Osteoblast (primary cell): ENCODE measurements at places on chromosomes 5 and 9. TPM values are rescaled to one million over a fixed set of nuclear protein-coding genes. Genes with fewer than 3 reads are reported as not detected.

- no peak for DNase-seq
Measured at GRCh38 chr5:158953929-158954534, 145.7 kb downstream of the EBF1 start.

- no peak for DNase-seq
Measured at GRCh38 chr5:146653560-146653959, 137.6 kb upstream of the GPR151 start.

GRCh38 chr5:124371111-124371706, 375.2 kb downstream of the ZNF608 start:
- DNase-seq = no peak

The IFNA2 gene
- total RNA-seq = not detected in 2 replicates

DNA sequence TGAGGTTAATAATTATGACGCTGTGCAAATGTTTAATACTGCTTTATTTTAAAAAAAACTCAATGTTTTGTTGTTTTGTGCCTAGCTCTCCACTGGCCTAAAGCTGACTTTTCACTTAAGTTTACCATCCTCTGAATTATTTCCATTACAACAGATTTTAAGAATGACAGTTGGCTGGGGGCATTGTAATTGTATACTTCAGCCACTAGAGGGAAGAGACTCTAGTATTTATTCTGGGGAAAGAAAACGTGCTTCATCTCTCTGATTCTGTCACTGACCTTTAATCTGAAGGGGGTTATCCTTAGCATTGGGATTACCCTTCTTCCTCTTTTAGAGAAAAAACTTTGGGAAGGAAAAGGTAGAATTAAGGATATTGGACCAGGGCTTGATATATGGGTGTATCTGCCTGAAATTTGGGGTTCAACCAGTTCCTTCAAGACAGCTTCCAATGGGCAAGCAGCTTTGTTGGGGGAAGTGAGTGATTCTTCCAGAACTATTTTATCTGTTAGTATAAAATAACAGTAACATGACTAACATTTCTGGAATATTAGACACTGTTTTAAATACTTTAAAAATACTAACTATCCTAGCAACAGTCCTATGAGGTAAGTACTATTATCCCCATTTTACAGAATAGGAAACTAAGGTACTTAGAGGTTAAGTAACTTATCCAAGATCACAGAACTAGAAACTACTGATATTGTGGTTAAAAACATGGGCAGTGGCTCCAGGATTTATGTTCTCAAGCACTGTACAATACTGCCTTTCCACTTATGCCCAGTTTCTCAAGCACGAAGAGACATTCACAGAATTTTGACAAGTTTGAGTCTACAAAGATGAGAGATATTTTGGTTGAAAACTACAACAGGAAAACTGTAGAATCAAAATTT, 208.4 kb downstream of the CD180 start:
- DNase-seq = no peak

DNA sequence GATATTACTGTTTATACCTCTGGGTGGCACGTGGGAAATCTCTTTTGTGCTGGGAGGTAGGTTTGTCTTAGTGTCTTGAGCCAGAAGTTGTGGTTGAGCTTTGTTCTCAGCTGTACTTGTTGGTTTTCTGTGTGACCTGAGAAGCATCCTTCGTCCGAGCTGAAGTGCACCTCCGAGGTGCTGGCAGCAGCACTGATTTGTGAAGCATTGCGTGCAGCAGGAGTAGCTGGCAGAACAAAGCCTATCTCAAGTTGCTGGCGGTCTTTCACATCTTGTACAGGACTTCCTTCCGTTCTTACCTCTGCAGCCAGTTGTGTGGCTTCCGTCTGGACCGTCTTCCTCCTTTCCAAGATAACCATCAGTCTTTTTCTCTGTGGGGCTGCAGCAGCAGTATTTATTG, 4.3 kb downstream of the PRRC2B start:
- no peak for DNase-seq

The NEURL1B gene
- total RNA-seq = 0.29 and 0.36 TPM in 2 replicates

The EGR1 gene
- 2.2 and 2.7 TPM in 2 replicates for total RNA-seq

The PTTG1 gene
- total RNA-seq = 29.8 and 41.3 TPM in 2 replicates

GRCh38 chr9:36112516-36112915, 24.0 kb upstream of the GLIPR2 start:
- DNase-seq = no peak

DNA sequence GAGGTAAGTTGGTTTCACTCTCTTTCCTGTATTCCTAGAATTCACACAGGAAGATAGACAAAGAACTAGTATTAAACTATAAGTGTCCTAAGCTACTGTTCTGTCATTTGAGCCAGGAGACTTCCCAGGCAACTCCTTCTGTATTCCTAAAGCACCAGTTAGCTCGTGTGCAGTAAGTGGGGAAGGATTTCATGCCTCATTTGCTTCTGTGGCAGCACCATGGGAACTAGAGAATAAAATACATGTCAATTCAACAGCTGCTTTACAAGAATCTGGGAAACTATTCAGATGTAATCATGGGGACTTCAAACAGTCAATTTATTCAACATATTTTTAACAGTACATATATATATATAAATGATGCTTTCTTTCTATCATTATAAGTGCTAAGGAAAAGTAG, 762.3 kb downstream of the PRELID2 start:
- DNase-seq = no peak

The SHOC1 gene
- under 0.01 TPM in 2 replicates for total RNA-seq

The CSF2 gene
- total RNA-seq = not detected in 2 replicates

The SLC6A3 gene
- total RNA-seq = not detected in 2 replicates

The NDUFS4 gene
- 76.0 and 78.2 TPM in 2 replicates for total RNA-seq

GRCh38 chr9:117763314-117763713, 59.1 kb downstream of the TLR4 start:
- no peak for DNase-seq

- no peak for DNase-seq
Measured at GRCh38 chr5:1195916-1196315, 5.5 kb upstream of the SLC6A19 start.

GRCh38 chr5:95256991-95257390, 27.9 kb downstream of the MCTP1 start:
- no peak for DNase-seq

DNA sequence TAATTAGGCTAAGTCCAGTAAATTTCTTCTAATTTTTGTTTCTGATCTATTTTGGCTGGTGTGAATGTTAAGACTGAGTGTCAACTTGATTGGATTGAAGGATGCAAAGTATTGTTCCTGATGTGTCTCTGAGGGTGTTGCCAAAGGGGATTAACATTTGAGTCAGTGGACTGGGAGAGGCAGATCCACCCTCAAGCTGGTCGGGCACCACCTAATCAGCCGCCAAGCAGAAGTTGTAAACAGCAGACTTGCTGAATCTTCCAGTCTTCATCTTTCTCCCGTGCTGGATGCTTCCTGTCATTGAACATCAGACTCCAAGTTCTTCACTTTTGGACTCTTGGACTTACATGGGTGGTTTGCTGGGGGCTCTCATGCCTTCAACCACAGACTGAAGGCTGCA, 21.4 kb upstream of the MLLT3 start:
- no peak for DNase-seq

The PCDHB11 gene
- 1.1 and 1.8 TPM in 2 replicates for total RNA-seq

GRCh38 chr5:116038817-116039216, 6.5 kb downstream of the ARL14EPL start:
- DNase-seq = no peak

- DNase-seq = no peak
Measured at GRCh38 chr5:158179271-158179670, 320.3 kb upstream of the CLINT1 start.

GRCh38 chr5:150469718-150470469, 20.4 kb upstream of the RPS14 start:
- DNase-seq = peak; percentile 93

DNA sequence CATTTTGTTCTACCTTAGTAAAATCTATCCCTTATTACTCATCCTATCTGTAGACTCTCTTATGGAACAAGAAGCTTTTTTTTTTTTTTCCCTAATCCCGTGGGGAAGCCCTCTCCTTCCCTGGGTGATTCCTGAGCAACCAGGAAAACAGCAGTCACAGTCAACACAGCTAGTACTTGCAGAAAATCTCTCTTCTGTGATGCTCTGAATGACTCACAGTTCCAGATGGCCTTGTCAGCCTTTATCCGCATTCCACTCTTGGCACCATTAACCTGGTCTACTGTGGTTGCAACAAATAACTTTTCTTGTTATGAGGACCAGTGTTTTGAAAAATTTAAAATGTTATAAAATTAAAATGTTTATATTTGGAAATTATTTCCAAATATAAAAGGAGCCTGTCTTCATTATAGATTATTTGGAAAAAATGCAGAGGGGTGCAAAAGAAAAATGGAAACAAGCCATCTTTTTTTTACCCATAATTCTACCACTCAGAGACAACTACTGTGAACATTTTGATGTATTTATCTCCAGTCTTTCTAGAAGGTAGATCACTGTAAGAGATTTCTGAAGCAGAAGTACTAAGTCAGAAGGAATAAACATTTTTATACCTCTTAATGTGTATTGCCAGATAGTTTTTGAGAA, 486.7 kb downstream of the RAB3C start:
- peak; percentile 65 for DNase-seq

DNA sequence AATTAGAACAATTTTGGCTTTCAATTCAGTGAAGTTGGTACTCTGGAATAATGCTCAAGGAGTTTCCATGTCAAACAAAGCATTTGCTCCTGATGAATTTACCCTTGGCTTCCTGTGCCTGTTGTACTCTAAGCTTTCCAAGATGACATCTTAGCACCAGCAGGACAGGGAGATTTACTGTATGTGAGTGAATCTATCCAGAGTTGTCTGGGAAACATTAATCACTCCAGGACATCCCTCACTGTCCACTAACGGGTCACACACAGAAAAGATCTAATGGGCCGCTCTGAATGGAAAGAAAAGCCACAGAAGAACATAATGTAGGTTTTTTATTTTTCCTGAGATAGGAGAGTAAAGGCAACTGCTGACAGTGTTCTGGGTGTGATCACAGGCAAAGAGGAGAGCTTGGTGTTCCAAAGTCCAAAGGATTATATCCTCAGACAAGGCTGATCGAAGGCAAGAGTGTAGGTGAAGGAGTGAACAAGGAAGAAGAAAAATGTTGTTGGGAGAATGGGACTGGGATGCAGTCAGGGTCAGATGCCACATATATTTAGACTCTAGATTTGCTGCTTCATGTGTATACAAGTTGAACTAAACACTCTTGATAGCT, 167.7 kb upstream of the RPS23 start:
- no peak for DNase-seq

DNA sequence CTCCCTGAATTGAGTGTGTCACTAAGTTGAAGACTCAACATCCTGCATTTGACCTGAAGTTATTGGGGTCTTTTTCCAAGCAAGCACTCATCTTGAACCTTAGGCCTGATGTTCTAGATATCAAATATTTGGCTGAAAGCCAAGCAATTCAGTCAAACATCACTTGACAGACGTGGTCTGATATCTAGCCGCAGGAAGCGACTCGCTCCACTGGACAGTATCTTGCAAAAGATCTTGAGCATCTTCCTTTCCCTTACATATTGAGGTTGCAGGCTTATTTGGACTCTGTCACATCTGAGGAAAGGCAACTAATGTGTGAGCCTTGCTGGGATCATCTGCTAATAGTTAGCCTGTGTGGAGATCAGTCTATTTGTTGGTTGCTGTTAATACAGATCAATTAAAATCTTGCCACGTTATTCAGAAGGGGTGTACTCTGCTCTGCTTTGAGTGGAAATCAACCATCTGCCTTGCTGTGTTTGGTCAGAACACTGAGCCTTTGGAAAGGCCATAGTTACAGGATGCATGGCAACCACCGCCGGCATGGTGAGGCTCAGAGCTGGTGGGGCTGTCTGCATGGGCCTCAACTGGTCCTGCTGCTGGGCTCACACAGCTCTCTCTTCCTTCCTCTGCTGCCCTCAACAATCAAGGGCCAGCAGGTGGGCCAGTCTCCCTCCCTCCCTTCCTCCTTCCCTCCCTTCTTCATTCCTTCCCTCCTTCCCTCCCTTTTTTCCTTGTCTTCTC, 166.9 kb upstream of the KLF9 start:
- no peak for DNase-seq

The RMI1 gene
- 6.2 and 8.0 TPM in 2 replicates for total RNA-seq

DNA sequence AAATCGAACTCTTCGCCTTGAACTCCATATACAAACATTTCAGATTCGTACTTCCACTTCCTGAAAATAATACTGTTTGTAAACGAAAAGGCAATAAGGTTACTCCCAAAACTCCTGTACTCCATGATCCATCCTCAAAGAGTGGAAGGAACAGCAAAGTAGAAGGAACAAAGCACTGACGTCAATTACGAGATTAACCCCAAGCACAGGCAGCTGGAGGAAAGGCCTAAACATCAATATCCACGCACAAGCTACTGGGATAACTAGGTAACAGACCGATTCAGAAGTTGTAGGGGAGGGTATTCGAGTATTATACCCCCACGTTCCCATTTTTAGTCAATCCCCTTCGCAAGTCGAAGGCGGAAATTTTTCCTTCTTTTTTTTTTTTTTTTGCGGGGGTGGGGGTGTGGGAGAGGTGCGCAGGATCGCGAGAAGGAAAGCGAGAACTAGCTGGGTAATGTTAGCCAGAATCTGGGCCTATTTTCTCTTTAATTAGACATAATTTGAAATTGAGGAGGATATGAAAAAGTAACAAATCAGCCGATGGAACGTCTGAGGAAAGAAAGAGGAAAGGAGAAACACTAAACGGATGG, 909 bp downstream of the AFF4 start:
- peak; percentile 86 for DNase-seq
